Glutamatergic neuron (in vitro differentiated cells): ENCODE measurements at places on chromosomes 4 and X. TPM values are rescaled to one million over a fixed set of nuclear protein-coding genes. Genes with fewer than 3 reads are reported as not detected.

The AFP gene
- not detected for total RNA-seq

The SLC9B1 gene
- total RNA-seq, result 3.1 TPM

DNA sequence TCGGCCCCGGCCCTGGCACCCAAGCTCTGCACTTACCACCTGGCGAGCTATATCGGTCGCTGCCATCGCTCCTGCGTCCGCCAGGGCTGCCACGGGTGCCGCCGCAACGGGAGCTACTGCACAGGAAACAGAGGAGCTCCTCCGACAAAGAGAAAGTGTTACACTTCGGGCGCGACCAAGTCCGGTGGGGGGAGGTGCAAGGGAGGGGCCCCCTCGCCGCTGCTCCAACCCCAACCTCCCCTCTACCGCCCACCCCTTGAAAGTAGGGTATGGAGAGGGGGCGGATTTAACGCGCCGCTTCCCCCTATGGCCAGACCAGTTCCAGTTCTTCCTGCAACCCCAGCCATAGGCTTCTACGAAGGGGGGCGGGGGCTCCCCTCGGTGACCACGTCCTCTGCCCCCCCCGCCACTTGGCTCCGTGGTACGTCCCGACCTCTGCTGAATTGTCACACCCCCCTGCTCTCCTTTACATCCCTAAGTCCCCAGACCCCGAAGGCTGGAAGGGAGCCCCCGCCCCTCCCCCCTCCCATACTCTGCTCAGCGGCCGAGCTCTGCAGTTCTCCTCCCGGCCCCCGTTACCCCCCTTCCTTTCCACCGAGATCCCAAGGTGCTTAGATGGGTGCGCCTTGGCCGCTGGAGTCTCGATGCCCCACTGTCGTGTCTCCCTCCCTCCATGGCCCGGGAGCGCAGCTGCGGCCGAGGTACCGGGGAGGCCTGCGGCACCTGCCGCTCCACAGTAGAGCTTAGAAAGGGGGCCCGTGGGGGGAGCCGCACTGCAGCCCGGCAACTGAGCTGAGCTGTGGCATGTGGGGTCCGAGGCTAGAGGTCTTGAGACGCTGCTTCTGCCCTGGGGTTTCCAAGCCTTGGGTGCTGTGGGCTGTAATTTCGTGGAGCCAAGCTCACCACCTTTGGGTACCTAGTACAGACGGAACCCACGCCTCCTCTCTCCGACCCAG, at the start of gene SEPTIN6:
SEPTIN6 (minus strand) TSS at position 129 of the 956 bp plus-strand sequence; CDS start at position 66, 63 bp downstream.
- H3K27me3 ChIP-seq, result peaks cover 5% of the 10 kb centered on the region
- peak within 1 kb of the TSS; percentile 97 for H3K4me3 ChIP-seq
- H3K36me3 ChIP-seq, result no peaks in the 10 kb centered on the region

The TENM3 gene
- 124 TPM for total RNA-seq

GRCh38 chr4:40587826-40588225, 41.8 kb downstream of the RBM47 start:
- no peak for DNase-seq
- H3K27ac ChIP-seq, result no peak overlapping the region
- H3K27me3 ChIP-seq, result no peaks in the 10 kb centered on the region
- no peak overlapping the region for H3K4me3 ChIP-seq

DNA sequence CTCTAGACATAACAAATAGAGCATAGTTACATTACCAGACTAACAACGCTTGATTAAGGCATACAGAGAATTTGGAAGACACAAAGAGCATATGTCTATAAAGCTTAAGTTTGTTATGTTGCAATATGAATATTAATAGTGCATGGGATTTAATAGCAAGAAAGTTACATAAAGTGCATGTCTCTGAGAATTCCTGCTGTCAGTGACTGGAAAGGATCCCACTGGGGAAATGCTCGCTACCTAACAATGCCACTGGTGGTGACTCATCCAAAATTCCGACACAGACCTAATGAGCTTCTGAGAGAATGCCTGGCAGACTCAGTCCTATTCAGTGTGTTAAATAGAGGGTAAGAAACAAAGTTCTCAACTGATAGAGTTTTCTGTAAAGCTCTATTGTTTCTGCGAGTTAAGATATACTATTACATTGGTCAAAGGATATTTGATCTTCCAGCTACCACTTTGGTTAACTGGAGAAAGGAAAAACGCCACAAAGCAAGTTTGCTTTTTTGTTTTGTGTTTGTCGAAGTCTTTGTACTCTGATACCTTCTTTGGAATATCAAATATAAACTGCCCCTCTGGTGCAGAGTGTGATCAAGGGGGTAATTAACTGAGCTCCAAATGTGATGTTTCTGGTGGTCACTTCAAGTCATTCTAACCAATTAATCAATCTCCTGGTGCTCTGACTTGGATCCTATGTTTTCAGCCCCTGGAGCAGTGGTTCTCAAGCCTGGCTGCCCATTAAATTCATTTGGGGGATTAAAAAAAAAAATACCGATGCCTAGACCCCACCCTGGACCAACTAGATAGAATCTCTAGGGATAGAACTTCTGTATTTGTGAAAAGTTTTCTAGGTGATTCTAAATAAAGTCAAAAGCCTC, 107.9 kb downstream of the PALLD start:
- DNase-seq, result no peak
- H3K27ac ChIP-seq, result no peak overlapping the region
- H3K36me3 ChIP-seq, result no peaks in the 10 kb centered on the region
- no peaks in the 10 kb centered on the region for H3K27me3 ChIP-seq

- no peak overlapping the region for H3K27ac ChIP-seq
- no peaks in the 10 kb centered on the region for H3K4me1 ChIP-seq
- H3K27me3 ChIP-seq, result peaks cover 3% of the 10 kb centered on the region
- H3K36me3 ChIP-seq, result no peaks in the 10 kb centered on the region
Observed at GRCh38 chr4:164488114-164488513, 265.8 kb upstream of the SMIM31 start.

The NCAPG gene
- 6.0 TPM for total RNA-seq

The VSIG4 gene
- not detected for total RNA-seq

The EGF gene
- not detected for total RNA-seq

The DGKQ gene
- 26.2 TPM for total RNA-seq

The MAGEB1 gene
- not detected for total RNA-seq

The TEC gene
- 0.37 TPM for total RNA-seq

DNA sequence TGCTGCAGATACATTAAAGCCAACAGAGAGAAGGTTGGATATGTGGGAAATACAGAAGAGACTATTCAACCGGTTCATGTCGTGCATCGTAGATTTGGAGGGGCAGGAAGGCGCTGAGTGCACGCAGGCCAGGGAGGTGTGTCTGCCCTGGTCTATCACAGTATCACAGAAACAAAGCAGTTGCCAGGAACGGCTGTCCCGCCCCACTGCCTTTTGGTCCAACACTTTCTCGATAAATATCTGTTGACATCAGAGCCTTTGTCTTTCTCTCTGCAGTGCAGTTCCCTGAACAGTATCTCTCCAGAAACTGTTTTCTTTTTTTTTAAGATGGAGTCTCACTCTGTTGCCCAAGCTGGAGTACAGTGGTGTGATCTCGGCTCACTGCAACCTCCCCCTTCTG, 151.1 kb upstream of the BCOR start:
- no peaks in the 10 kb centered on the region for H3K27me3 ChIP-seq
- H3K27ac ChIP-seq, result no peak overlapping the region
- H3K4me1 ChIP-seq, result peaks cover 14% of the 10 kb centered on the region

- H3K27ac ChIP-seq, result no peak overlapping the region
- H3K27me3 ChIP-seq, result no peaks in the 10 kb centered on the region
- H3K36me3 ChIP-seq, result no peaks in the 10 kb centered on the region
Observed at GRCh38 chrX:29155286-29155685, 568.0 kb downstream of the IL1RAPL1 start.

DNA sequence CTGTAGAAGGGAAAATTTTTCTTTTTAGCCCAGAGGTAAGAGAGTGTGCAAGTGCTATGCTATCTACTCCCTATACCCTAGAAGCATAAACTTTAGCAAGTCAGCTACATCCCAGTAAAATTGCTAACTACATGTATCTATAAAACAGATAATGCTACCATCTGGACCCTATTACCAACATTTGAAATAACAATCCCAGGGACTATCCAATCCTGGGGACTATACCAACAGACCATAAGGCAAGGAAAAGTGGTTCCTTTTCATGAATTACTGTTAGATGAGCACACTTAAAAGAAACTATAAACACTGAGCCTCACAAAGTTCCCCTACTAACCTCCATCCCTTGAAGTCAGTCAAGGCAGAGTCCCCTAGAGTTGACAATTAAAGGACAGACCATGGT, 213.6 kb upstream of the VEGFC start:
- no peaks in the 10 kb centered on the region for H3K4me1 ChIP-seq
- DNase-seq, result no peak
- no peak overlapping the region for H3K4me3 ChIP-seq
- H3K27ac ChIP-seq, result no peak overlapping the region
- H3K36me3 ChIP-seq, result no peaks in the 10 kb centered on the region

DNA sequence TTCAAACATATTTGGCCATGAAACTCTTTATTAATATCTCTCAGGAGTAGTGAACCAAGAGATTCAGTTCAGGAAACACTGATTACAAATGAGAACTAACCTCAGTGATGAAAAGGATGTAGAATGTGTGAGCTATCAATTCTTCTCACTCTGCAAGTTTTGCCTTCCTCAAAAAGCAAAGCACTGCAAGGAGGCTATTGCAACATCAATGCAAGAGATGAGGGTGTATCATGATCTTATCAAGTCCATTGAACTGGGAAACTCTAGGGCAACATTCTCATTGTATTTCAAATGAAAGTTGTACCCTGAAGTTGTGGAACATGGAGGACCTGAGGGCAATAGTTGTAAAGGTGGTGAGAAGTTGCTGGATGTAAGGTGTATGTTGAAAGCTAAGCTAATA, 56.4 kb upstream of the VEGFC start:
- DNase-seq, result no peak
- no peak overlapping the region for H3K27ac ChIP-seq
- no peaks in the 10 kb centered on the region for H3K4me1 ChIP-seq
- no peaks in the 10 kb centered on the region for H3K27me3 ChIP-seq
- H3K4me3 ChIP-seq, result no peak overlapping the region
- no peaks in the 10 kb centered on the region for H3K36me3 ChIP-seq

GRCh38 chr4:41143311-41144039, 70.9 kb downstream of the APBB2 start:
- DNase-seq, result no peak
- no peaks in the 10 kb centered on the region for H3K36me3 ChIP-seq
- no peak overlapping the region for H3K27ac ChIP-seq
- no peak overlapping the region for H3K4me3 ChIP-seq

GRCh38 chr4:189921058-189921457, 19.6 kb upstream of the FRG1 start:
- peaks cover 2% of the 10 kb centered on the region for H3K27me3 ChIP-seq
- H3K4me3 ChIP-seq, result no peak overlapping the region
- no peaks in the 10 kb centered on the region for H3K4me1 ChIP-seq
- peaks cover 15% of the 10 kb centered on the region for H3K36me3 ChIP-seq
- no peak for DNase-seq
